ENCODE measurements at places on chromosomes 12 and 14.

DNA sequence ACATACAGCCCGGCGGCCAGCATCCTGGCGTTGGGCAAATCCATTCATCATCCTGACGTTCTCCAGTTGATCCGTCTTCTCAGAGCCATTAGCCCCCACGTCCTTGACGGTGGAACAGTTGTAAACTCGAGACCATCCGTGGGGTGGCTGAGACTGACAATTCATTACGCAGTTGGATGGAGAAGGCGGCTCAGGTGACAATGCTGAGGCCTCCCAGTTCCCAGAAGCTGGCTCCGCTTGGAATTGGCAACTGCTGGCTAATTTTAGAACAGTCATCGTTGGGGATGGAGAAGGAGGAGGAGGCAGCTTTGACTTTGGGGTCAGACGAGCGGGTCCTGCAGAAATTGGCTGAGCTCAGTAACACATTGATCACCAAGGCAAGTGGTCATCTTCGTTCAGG, 186.5 kb downstream of the PHETA1 start:
- DNase-seq: no peak

- DNase-seq: peak; percentile 89
These were observed 20.5 kb downstream of the CBX5 start for GRCh38 chr12:54259194-54260011.

DNA sequence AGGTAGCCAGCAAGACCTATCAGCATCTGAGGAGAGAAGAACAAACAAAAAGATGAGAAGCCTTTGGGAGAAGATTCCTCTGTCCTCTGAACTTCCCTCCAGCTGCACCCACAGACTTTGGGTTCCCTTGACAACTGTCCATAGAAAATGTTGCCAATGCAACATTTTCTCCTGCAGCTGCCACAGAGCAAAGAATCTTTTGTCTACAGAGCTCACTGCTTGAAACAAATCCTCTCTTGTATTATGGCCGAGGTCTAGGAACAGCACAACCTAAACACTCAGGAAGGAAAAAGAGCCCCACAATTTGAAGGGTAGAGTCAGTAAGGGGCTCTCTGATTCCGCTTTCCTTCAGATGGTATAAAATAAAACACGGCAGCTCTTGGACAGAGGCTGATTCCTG, 14.3 kb downstream of the POMT2 start:
- DNase-seq: peak; percentile 20

GRCh38 chr12:113359133-113359938, 949 bp downstream of the PLBD2 start:
- peak; percentile 19 for DNase-seq

DNA sequence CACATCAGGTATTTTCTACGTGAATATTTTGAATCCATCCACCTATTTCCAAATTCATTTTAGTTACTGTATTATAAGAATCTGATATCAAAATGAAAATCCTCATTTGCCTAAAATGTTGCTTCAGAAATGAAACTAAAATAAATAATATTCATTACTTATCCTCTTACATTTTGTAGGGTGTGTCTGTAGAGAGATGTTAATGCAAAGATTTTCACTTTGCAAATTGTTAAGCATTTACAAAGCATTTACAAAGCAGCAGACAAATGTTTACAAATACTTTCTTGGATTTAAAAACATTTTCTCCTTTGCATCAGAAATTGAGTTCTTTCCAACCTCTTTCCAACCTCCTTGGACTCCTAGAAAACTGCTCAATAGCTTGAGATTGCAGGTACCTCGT, 360.0 kb upstream of the DCN start:
- no peak for DNase-seq

- DNase-seq: no peak
These were observed 865.4 kb upstream of the TMEM132C start for GRCh38 chr12:127401536-127401935.

- peak; percentile 99 for DNase-seq
These were observed at the start of gene PSMA6 for GRCh38 chr14:35292051-35292769. Gene PSMA6 (plus strand): TSS chr14:35292382. CDS start chr14:35292477, 95 bp downstream.

- no peak for DNase-seq
These were observed 21.1 kb upstream of the ATF1 start for GRCh38 chr12:50742776-50743175.

GRCh38 chr12:122306407-122306806, 40.1 kb upstream of the VPS33A start:
- DNase-seq: no peak

DNA sequence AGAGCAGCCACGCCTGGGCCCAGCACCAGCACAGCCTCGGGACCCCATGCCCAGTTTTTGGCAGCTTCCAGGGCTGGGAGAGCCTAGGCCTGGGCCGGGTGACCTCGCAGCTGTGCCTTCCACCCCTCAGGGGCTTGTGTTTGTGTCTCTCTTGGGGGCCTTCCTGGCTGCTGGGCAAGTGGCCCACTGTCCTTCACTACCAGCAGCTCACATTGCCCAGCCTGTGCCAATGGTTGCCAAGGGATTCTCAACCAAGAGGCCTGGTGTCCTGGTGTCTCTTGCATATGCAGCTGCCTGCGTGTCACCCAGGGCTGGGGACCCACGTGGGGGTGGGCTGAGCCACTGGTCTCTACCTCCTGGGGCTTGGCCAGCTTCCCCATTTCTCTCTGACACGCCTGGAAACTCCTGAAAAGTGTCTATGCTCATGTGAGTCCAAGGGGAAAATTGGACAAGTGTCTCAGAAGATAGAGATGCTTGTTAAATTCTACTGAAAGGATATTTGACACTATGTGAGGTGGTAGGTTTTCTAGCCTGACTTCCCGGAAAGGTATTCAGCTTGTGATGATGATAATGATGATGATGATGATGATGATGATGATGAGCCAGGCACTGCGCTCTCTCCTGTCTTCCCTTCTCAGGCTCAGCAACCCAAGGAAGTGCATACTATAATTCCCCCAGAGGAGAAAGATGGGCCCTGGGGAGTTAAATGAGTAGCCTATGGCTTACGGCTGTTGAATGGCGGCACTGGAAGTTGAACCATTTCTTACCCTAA, 48.8 kb upstream of the ESRRB start:
- DNase-seq: no peak

DNA sequence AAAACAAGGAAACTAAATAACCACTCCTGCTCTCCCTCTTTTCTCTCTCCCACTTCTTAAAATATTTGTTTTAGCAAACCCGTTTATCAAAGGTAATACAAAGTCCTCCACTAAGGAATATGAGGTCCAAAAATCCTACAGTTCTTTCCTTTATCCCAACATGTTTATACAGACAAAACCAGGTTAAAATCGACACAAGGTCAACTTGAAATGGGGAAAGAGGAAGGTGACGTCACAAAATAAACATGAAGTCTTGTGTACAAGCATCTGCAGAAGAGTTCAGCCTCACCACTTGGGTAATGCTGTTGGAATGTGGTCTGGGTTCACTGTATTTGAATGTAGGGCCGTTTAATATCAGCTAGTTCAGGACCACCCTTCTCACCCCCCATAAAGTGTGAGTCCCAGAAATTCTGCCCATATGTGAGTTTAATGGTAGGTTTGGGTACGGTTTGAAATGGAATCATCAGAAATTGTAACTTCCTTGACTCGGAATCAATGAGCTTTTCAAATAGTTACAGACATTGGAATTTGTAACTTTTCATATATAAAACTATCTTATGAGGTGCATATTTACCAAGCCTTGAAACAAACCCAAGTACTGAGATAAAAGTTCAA, 120.0 kb upstream of the SLC38A2 start:
- DNase-seq: peak; percentile 92

GRCh38 chr14:104830781-104831180, 29.9 kb downstream of the ZBTB42 start:
- no peak for DNase-seq

DNA sequence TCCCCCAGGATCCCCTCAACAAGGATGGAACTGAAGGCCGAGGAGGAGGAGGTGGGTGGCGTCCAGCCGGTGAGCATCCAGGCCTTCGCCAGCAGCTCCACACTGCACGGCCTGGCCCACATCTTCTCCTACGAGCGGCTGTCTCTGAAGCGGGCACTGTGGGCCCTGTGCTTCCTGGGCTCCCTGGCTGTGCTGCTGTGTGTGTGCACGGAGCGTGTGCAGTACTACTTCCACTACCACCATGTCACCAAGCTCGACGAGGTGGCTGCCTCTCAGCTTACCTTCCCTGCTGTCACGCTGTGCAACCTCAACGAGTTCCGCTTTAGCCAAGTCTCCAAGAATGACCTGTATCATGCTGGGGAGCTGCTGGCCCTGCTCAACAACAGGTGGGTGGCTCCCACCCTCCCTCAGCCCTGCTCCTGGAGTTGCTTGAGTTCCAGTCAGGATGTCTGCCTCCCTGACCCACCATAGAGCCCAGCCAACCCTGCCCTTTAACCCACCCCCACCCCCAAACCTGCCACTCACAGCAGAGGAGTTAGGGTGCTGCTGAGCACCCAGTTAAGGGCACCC, 1.4 kb downstream of the ASIC1 start:
- no peak for DNase-seq

GRCh38 chr12:26978801-26979200, 35.4 kb downstream of the TM7SF3 start:
- DNase-seq: no peak

- no peak for DNase-seq
These were observed 78.0 kb upstream of the DDHD1 start for GRCh38 chr14:53231171-53231570.

GRCh38 chr14:71885301-71885700, 46.9 kb upstream of the RGS6 start:
- no peak for DNase-seq

DNA sequence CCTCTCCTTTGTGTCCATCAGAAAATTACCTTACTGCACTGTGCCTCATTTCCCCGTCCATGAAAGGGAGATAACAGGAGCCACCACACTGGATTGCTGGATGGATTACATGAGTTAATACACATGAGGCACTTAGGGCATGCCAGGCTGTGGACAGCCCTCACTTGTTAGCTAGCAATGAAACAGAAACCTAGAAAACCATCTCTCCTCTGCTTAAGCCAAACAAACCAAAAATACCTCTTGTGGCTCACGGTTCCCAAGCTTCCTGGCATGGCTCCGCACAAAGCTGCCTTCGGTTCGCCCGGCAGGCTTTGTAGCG, 660 bp upstream of the HCFC2 start:
- no peak for DNase-seq

GRCh38 chr12:105862163-105862821, 276.5 kb downstream of the NUAK1 start:
- DNase-seq: peak; percentile 38

GRCh38 chr14:23306412-23307145, at the start of gene BCL2L2:
Gene BCL2L2 (plus strand): TSS chr14:23306833. CDS start chr14:23307768, 935 bp downstream.
- DNase-seq: peak; percentile 90

DNA sequence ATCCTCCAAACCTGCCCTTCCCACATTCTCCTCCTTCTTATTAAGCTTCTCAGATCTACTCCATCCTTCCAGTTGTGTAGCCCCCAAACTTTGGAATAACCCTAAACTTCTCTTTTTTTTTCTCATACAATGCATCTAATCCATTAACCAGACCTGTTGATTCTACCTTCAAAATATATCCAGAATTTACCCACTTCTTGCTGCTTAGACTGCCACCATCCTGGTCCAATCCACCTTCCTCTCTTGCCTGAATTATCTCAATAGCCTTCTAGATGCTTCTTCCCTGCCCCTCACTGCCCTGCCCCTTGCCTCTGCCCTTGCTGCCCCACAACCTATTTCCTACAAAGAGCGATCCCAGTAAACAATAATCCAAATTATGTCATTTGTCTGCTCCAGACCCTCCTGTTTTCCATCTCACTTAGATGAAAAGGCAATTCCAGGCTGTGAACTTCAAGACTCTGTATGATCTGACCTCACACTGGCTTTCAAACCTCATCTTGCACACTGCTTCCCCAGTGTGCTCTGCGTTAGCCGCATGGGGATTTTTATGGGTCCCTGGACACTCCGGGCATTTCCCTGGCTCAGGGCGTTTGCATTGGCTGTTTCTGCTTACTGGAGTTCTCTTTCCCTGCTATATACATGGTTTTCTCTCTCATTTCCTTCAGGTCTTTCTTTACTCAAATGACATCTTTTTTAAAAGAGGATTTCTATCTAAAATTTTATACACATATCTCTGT, 42.6 kb upstream of the HIF1A start:
- no peak for DNase-seq

- DNase-seq: peak; percentile 11
These were observed 8.5 kb downstream of the KRT85 start for GRCh38 chr12:52358575-52359350.

DNA sequence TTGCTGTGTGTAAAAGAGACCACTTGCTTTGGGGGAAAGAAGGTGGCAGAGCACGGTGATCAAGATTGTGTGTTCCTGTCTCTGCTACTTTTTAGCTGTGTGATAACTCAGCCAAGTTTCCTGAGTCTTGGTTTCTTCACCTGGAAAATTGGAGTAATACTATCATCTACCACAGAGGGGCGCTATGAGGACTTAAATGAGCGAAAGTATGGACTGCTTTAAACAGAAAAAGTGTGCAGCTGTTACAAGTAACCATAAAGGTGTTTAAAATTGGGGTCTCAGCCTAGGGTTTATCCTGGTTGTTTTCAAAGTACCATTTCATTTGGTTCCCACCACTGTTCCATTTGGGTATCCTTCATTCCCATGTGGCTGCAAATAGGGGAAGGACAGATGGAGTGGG, 65.9 kb upstream of the WSCD2 start:
- DNase-seq: peak; percentile 2

DNA sequence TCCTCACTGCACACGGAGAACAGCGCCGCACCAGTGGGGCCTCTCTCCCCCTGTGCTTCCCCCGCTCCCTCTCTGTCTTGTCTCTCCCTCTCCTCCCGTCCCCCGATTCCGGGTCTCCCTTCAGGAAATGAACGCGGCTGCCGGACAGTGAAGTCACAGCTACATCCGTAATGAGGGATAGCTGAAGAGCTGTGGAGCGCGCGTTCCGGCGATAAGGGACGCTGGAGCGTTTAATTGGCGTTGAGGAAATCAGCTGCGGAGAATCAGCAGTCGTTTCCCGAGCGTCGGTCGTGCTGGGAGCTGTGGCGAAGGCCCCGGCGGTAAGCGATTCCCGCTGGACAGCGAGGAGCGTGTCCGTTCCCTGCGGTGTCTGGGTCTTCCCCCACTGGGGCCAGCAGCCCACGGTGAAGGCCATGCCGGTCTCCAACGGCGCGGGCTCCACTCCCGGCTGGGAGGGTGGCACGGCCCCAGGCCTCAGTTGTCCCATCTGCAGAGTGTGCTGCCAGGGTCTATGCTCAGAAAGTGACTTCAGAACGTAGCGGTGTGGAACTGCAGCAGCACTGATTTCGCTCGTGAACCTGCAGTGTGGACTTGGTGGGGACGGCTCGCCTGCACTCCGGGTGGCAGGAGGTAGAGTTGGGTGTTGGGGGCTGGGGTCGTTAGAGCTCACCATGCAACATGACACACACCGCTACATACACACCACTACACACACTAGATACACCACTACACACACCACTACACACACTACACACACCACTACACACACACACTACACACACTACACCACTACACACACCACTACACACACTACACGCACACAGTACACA, 10.9 kb downstream of the NOC4L start:
- DNase-seq: no peak

All from fibroblast of lung (primary cell).